Muscle of back (tissue), 13 donors: ENCODE measurements at places on chromosomes 16 and 17. TPM values are rescaled to one million over a fixed set of nuclear protein-coding genes. Genes with fewer than 3 reads are reported as not detected.

CENPV gene
- 34.7 TPM for polyA plus RNA-seq

SP6 gene
- 1.4 TPM for polyA plus RNA-seq

FNDC8 gene
- not detected for polyA plus RNA-seq

CLEC18C gene
- not detected for polyA plus RNA-seq

ZNF469 gene
- polyA plus RNA-seq, result 5.8 TPM

ST6GALNAC1 gene
- polyA plus RNA-seq, result 0.54 TPM

PRPSAP2 gene
- polyA plus RNA-seq, result 18.8 TPM

LRRC75A gene
- polyA plus RNA-seq, result 6.3 TPM

BIRC5 gene
- polyA plus RNA-seq, result 26.3 TPM

ARSG gene
- polyA plus RNA-seq, result 3.2 TPM

C17orf78 gene
- polyA plus RNA-seq, result 0.08 TPM

CNGB1 gene
- 0.29 TPM for polyA plus RNA-seq

LGALS9B gene
- polyA plus RNA-seq, result not detected

PDF gene
- 3.8 TPM for polyA plus RNA-seq

ACSM5 gene
- not detected for polyA plus RNA-seq

PIK3R5 gene
- polyA plus RNA-seq, result 5.2 TPM

GPR179 gene
- polyA plus RNA-seq, result 0.36 TPM

FMNL1 gene
- polyA plus RNA-seq, result 9.2 TPM

CORO1A gene
- polyA plus RNA-seq, result 15.3 TPM

MYH11 gene
- 21.1 TPM for polyA plus RNA-seq

SETD1A gene
- polyA plus RNA-seq, result 15.9 TPM

CCDC154 gene
- polyA plus RNA-seq, result 2.3 TPM

WSB1 gene
- 110 TPM for polyA plus RNA-seq

GNG13 gene
- polyA plus RNA-seq, result not detected

HOXB8 gene
- polyA plus RNA-seq, result 0.44 TPM

PIPOX gene
- 0.65 TPM for polyA plus RNA-seq

FSCN2 gene
- 2.1 TPM for polyA plus RNA-seq
